ENCODE measurements at places on chromosomes 6 and 20.

DNA sequence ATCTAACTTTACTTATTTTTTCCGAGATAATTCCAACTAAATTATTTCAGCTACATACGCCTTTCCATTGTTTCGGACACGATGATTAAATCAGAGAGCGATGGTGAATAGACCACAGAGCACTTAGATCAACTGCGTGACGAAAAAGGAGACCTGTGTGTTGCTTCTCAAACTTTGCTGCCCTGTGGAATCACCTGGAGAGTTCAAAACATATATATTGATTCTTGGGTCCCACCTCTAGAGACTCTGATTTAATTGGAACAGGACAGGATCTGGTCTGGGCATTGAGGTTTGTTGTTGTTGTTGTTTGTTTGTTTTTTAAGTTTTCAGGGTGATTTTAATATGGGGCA lies 401 bp upstream of the TNFRSF21 start:
- no peak for DNase-seq

DNA sequence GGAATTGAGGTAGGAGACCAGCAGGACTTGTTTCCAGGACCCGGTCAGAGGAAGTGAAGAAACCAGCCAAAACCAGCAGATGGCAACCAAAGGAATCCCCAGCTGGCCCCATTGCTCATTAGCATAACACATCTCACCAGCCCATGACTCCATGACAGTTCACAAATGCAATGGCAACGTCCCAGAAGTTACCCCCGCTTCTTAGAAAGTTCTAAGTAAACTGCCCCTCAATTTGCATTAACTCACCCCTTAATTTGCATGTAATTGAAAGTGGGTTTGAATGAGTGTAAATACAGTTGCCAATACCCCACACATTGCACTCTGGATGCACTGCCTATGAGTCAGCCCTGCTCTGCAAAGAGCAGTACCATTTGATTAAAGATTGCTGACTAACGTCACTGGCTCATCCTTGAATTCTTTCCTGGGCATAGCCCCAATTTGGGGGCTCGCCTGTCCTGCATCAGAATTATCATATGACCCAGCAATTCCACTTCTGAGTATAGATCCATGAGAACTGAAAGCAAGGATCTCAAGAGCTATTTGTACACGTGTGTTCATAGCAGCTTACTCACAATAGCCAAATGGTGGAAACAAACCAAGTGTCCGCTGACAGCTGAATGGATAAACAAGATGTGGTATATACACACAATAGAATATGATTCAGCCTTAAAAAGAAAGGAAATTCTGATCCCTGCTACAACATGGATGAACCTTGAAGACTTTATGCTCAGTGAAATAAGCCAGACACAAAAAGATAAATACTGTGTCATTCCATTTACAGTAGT lies 36.4 kb downstream of the MYLK4 start:
- no peak for DNase-seq

DNA sequence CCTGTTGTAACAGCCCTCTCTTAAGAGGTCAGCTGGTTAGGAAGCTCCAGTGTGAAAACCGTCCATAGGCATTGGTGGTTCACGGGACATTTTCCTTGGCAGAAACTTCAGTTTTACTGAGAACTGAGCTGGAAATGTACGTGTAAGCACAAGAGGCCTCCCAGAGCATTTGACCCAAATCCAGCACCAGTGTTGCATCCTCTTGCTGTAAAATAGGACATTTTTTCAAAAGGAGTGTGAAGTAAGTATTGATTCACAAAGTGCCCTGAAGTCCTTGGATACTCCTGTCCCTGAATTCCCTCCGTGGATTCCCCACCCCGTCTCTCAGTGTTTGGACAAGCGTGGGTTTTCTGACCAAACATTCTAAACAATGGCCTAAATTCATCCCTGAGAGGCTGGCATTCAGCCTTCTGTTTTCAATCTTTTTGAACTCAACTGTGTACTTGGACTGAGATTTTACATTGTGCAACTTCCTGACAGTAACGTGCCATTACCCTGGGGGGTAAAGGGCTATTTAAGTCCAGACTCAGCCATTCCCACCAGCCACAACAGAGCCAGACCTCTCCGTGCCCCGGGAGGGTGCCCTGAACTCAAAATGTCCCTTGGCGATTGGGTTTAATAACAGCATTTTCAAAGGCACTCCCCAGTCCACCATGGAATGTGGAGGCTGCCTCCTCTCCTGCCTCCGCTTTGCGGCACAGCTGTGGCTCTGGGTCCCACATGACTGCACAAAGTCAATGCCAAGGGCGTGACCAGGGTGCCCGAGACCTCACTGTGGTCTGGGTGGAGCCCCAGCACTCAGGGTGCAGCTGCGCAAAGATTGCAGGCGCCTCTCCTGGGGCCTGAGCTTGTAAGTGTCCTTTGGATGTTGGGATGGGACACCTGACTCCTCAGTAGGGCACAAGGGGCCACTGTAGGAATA lies 92.7 kb upstream of the AFDN start:
- DNase-seq, result peak; percentile 15

DNA sequence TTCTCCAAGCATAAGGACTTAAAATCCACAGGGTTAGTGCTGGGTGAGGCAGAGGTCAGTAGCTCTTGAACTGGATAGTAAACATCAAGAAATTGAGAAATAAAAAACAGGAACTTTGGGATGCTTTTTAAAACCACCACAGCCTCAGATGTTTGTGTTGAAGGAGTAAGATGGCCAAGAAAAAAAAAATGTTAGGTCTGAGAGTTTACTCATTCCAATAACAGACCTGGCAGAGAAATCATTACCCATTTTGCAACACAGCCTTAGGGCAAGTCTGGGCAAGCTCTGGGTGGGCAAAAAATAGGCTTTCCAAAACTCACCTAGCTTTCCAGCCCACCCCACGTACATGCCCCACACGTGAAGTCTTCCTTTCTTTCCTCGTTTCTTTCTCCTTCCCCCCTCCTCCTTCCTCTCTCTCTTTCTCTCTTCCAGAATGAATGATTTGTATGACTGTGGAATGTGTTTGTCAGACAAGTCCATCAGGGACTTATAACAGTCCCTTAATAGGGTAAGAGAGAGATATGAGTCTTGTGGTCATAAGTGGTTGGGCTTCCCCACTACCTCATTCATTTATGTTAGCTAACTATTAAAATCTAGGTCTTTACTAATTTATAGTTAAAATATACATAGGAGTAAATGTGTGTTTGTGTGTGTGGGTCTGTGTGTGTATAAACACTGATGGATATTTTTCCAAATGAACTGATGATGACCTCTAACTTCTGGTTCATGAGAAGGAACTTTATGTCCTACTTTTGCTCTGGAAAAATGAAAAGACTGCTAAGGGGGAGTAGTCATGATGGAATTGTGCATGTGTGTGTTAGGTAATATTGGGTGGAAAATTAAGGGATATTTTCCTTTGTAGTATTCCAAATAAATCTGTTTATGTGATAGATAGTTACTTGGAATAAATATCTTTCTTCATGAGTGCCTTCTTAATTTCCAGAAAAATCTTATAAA lies 18.0 kb upstream of the DSE start:
- no peak for DNase-seq

DNA sequence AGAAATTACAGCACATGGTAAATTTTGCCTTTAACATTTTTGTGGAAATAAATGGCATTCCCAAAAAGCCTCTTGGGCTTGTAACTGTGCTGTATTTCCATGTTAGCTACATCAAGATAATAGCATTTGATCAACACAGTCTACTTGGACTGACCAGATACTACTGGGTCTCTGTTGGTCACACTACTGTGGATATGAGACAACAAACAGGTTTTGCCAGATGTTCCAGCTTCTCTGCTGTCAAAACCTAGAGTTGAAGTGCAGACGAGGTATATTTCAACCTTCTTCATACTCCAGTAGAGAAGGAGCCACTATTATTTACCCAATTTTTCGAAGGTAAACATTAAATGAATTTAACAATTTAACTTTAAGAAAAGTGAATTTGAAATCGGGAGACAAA lies 284.7 kb upstream of the CITED2 start:
- DNase-seq, result no peak

- DNase-seq, result peak; percentile 77
Observed at GRCh38 chr6:149147938-149148718, 169.4 kb upstream of the TAB2 start.

DNA sequence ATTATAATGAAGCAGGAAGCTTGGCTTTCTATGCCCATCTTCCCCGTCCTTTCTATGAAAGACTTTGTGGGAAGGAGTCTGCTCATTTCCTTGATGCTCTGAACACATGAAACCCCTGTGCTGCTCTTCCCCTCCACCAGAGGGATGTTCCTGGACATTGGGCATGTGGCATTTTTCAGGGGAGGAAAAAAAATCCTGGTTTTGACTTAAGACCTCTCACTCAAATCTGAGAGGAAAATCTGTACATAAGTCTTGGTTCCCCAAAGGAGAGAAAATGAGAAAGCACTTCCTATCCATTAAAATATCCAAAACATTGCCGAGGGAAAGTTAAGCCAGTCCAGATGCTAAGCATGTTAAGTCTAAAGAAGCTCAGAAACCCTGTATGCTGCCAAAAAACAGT lies 393.0 kb downstream of the PAX1 start:
- no peak for DNase-seq

- no peak for DNase-seq
Observed at GRCh38 chr6:88263591-88263990, 97.4 kb upstream of the CNR1 start.

- DNase-seq, result peak; percentile 7
Observed at GRCh38 chr20:19688031-19688806, 69.8 kb upstream of the RIN2 start.

DNA sequence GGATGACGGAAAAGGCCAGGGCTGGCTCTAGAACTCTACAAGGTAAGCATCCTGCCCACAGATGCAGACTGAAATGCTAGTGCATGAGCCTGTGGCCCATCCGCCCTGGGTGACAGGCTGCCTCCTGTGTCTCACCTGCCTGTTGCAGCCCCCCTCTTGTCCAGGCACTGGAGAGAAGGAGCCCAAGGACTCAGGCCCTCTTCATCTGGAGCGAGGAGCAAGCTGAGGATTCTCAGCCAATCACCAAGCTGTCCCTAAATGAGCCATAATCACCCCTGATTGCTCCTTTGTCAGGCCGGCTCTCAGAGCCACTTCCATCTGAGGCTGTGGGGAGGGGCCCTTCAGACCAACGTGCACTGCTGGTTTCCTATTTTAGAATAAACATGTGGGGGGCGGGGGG lies 10.0 kb upstream of the SLC32A1 start:
- DNase-seq, result no peak

Data from common myeloid progenitor, CD34-positive (primary cell).